ENCODE measurements at places on chromosomes 3 and 15.

DNA sequence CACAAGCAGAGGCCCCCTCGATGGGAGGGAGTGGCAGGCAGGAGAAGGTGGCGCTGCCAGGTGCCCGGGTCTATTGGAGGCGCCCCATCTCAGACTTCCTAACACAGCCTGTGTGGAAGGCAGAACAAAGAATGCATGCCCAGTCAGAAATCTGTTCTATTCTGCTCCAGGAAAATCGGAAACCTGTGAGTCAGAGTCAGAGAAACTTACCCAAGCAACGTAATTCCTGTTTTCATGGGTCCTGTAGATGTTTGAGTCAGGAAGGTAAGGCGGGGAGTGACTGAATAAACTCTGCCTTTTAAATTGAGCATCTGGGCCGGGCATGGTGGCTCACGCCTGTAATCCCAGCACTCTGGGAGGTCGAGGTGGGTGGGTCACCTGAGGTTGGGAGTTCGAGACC is 13.7 kb downstream of the MAP6D1 start:
- DNase-seq = no peak

DNA sequence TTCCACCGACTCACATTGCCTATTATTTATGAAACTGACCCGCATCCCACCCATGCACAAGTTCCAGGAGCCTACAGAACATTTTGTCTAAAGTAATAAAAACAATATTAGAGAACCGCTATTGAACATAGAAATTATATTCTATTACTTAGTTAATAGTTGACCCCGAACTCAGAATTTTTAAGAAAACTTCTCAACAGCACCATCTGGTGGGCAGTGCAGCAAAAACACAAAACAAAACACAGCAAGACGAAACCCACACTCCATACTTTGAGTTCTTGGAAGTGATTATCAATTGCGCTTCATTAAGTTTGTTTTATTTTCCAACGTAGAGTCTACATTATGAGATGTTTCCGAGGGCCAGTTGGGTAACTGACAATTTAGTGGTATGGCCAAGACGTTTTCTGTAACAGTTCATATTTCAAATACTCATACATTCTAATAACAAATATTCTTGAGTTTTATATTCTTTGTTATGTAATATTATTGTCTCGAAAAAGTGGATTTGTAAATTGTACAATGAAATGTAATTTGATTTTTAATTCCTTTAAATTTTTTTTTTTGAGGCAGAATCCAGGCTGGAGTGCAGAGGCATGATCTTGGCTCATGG is 24.0 kb upstream of the C3orf70 start:
- DNase-seq = peak; percentile 43

- peak; percentile 99 for DNase-seq
Measured at GRCh38 chr3:99505646-99506269, 132.6 kb upstream of the COL8A1 start.

- DNase-seq = peak; percentile 77
Measured at GRCh38 chr3:50154840-50155490, at the start of gene SEMA3F. TSS of gene SEMA3F (plus strand) at chr3:50155324. CDS start at chr3:50159623, 4,299 bp downstream.

GRCh38 chr3:2078821-2079220 is 19.8 kb upstream of the CNTN4 start:
- DNase-seq = no peak

DNA sequence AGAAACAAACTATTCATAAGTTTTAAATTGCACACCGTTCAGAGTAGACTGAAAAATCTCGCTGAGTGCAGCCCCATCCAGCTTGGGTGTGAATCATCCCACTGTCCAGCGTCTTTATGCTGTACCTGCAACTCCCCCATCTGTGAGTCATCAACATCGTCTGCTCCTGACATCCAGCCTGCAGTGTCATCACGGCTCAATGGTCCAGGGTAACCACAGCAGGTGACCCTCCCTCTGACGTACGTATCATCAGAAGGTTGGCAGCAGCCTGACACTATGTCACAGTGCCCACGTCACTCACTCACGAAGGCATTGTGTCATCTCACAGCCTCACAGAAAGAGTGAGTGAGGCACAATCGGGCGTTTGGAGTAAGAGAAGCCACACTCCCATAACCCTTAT is 65.2 kb downstream of the TPRA1 start:
- DNase-seq = no peak

DNA sequence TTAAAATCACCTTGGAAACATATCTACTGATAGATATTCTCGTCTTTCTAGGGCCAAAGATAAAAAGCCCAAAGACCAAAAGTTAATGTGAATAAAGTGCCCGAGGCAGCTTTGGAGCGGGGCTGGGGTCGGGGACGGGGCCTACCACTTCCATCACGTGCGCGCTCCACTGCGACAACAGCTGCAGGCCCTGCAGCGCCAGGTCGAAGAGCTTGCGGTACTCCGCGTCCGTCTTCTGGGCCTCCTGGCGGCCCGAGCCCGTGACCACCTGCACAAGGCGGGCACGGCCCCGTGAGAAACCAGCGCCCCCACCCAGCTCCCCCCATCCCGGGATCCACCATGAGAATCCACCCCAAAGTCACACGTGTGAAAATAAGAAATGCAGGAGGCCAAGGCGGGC is 52.4 kb downstream of the CYFIP1 start:
- DNase-seq = no peak

DNA sequence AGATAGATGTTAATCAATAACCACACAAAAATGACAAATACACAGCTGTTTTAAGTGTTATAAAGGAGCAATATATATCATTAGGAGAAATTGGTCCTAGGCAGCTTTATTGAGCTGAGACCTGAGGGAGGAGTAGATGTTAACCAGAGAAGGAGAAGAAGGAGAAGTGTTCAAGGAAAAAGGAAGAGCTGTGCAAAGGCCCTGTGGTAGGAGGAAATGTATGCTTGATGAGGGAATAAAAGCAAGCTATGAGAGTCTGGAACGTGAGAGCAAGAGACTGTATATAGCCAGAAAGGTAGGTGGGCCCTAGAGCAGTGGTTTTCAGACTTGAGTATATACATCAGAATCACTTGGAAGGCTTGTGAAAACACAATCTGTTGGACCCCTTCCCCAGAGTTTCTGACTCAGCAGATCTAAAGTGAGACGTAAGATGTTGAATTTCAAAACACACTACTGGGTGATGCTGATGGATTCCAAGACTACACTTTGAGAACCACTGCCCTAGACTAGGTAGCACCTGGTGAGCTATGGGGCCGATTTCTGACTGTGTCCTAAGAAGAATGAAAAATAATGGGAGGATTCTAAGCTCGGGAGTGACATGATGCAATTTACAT is 342.3 kb upstream of the ADAMTS9 start:
- no peak for DNase-seq

GRCh38 chr3:18423401-18424212 is 1.5 kb downstream of the SATB1 start:
- DNase-seq = peak; percentile 52

- no peak for DNase-seq
Measured at GRCh38 chr15:76376816-76377215, 40.2 kb downstream of the ISL2 start.

GRCh38 chr3:108280476-108280875 is 15.9 kb upstream of the HHLA2 start:
- DNase-seq = no peak

- peak; percentile 13 for DNase-seq
Measured at GRCh38 chr15:44535523-44536301, 1.2 kb upstream of the EIF3J start.

DNA sequence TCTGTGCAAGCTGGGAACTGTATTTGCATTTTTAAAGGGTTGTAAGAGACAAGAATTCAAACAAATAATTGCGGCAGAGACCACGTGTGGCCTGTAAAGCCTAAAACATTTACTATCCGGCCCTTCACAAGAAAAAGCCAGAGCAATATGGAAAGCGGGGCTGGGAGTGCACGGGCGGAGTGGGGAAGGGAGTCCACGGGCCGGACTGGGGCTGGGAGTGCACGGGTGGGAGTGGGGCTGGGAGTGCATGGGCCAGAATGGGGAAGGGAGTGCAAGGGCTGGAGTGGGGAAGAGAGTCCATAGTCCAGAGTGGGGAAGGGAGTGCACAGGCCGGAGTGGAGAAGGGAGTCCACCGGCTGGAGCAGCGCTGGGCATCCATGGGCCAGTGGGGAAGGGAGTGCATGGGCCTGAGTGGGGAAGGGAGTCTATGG is 41.2 kb downstream of the KLF15 start:
- DNase-seq = no peak

GRCh38 chr3:55333046-55333445 is 154.1 kb downstream of the WNT5A start:
- no peak for DNase-seq

GRCh38 chr3:130323503-130323902 is 22.0 kb upstream of the COL6A5 start:
- no peak for DNase-seq

DNA sequence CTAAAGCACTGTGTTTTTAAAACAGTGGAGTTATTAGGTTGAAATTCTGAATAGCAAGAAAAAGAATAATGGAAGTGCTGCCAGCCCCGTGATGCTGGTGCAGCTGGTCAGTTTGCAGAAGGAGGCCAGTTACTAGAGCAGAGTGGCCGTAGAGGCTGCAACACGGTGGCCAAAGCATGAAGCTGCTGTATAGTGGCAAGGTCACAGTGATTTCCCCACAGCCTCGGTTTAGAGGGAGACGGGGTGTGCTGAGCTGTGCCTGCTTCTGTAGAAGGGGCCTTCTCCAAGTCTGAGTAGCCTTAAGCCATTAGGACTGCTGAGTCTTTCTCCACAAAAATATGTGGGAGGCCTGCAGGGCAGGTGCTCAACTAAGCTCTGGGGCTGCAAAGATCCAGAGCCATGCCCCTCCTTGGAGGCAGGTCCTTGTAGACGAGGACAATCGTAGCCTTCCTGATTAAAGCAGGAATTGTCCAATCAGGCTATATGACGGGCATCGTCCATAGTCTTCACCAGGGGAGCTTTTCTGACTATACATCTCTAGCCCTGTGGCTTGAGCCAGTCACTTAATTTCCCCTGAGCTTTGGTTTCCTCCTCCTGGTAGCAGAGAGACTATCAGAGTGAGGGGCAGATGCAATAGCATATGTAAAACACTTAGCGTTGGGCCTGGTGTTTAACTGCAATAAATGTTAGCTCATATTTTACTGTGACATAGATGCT is 151.6 kb downstream of the PGPEP1L start:
- DNase-seq = no peak

DNA sequence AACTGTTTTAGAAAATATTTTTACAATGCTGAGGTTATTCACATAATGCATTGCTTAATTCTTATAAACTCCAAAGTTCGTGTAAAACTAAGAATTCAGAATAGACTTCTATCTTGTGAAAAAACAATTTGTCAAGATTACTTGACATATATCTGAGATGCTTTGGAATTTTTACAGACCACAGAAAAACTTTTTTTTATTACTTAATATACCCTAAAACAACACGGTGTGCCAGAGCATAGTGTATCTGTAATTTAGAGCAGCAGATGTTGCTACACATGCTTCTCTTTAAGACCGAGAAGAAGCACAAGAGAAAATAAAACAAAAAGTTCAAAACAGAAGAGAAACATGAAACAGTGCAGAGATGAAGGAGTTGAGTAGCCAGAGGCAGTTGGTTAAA is 26.4 kb downstream of the ASB7 start:
- no peak for DNase-seq

- peak; percentile 87 for DNase-seq
Measured at GRCh38 chr3:13579063-13579462, 30.1 kb downstream of the FBLN2 start.

- DNase-seq = no peak
Measured at GRCh38 chr3:76643623-76644304, 396.1 kb upstream of the ROBO2 start.

DNA sequence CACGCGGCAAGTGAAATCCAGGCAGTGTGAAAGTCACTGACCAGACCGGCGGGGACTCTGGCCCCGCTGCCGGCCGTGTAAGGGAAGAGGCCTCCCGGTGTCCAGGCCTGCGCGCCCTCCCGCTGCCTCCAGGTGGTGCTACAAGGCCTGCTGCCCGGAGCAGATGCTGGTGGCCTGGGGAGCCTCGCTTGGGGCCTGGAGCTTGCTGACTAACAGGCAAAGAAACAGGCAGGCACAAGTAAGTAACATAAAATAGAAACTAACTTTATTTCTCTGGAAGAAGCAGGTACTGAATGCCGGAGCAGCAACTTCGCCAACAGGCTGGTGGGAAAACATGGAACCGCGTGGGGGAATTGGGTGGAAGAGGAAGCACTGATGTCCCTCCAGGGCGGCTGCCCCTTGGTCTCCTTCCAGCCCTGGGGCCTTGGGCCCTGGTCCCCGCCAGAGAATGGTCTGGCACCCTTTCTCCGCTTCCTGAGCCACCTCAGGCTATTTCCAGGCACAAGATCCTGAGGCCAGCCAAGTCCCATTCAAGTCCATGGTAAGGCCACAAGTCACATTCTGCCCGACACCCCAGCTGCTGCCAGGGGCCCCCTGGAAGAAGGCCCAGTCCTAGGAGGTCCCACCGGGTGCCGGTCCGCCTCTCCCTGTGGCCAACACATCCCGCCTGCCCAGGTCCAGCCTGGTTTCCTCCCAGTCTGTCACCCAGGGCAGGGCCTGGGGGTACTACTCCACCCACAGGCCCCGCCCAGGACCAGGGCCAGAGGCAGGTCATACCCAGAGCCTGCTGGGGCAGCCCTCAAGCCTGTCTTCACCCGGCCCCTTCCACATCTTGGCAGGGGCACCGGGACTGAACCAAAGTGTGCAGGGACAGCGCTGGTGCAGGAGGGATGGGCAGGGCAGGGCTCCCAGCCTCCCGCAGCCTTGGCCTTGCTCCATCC is 45.0 kb downstream of the TNK2 start:
- peak; percentile 75 for DNase-seq

Measured in inflammatory macrophage treated with lipopolysaccharide for 4 hours (primary cell).